ENCODE measurements at places on chromosomes 12 and 14. TPM values are rescaled to one million over a fixed set of nuclear protein-coding genes. Genes with fewer than 3 reads are reported as not detected.

RD3L gene
- polyA plus RNA-seq: not detected

PPP4R4 gene
- polyA plus RNA-seq: not detected

KRT7 gene
- not detected for polyA plus RNA-seq

ZFP36L1 gene
- polyA plus RNA-seq: 185 TPM

DNA sequence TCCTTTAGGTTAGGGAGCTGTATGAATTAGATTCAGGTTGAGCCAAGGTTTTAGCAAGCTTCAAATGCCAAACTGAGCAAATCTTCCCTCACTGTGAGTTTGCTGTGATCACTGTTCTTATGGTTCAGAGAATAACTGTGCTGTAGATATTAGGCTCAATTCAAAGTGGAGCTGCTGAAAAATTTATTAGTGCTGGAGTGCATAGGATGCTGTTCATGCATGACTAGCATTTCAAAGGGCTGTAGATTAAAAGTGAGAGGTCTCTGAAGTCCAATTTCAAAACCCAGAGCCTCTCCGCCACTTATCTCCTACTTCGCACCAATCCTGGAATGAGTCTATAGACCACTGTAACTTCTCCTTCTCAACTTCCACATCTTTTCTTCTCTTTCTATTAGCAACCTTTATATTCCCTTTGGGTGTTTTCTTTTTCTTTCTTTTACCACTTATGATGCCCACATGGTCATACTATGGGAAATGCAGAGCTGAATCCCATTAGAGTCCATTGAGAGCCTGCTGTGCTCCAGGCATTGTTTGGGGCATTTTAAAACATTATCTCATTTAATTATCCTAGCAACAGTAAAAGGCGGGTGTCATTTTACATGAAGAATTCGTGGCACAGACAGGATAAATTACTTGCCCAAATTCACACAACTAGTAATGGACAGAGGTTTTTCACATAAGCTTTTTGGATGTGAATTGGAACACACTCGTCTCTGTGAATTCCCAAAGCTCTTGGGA is 77.5 kb upstream of the EEA1 start:
- no peaks in the 10 kb centered on the region for H3K4me1 ChIP-seq
- no peaks in the 10 kb centered on the region for H3K36me3 ChIP-seq
- H3K27ac ChIP-seq: no peak overlapping the region
- H3K4me3 ChIP-seq: no peak overlapping the region
- no peak for DNase-seq

DNA sequence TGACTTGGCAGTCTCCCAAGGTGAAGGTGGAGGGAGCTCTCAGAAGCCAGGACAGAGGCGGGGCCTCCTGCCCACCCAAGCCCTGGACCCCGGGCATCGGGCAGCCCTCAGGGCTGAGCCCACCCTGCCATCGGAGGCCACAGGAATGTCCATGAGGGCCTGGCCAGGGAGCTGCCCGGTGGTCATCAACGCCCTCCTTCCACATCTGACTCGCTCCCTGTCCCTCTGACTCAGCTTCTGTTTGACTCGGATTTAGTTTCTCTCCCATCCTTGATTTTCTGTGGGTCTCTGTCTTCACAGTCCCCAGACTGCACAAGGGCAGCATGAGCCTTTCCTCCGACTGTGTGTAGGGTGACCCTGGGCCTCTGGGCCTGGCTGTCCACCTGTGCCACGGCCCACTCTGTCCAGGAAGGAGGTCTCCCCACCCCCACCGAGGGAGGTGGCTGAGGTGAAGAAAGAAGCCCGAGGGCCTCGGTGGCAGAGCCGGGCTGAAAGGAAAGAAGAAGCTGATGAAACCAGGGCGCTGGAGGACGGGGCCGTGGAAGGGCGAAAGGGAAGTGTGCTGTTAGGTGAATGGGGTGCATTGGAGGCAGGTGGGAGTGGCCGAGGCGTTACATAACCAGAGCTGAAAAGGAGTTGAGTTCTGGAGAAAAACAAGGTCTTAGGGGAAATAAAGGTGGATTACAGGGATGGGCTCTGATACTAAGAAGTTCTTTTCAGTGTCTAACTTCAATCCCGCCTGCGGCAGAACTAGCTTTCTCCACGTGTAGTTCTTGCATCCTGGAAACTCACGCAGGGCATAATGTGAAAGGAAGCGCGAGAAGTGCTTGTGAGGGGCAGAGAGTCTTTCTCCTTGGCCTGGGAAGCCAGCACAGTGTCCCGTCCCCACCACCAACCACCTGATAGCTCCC is 16.7 kb upstream of the TMEM106C start:
- peaks cover 5% of the 10 kb centered on the region for H3K27me3 ChIP-seq
- peaks cover 14% of the 10 kb centered on the region for H3K4me1 ChIP-seq
- peak; percentile 41 for DNase-seq
- no peaks in the 10 kb centered on the region for H3K36me3 ChIP-seq
- H3K4me3 ChIP-seq: no peak overlapping the region
- H3K27ac ChIP-seq: peak overlapping the region; percentile 13

DNA sequence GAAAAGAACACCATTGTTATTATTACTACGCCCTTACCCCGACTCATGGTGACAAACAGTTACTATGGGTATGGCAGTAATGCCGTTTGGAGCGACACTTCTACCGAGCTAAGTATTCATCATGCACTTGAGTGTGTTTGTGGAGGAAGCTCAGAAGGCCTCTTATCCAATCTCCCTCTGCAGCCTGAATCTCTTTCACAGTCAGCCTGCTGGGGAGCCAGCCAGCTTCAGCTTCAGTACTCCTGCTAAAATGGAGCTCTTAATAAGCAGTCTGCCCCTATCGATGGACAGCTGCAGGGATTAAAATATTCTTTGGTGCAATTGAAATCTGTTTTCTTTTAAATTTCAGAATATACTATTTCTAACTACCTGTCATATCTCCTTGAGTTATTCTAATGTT is 24.7 kb upstream of the ATP5MC2 start:
- no peaks in the 10 kb centered on the region for H3K36me3 ChIP-seq
- H3K4me3 ChIP-seq: no peak overlapping the region
- H3K4me1 ChIP-seq: peaks cover 14% of the 10 kb centered on the region
- H3K27me3 ChIP-seq: peaks cover 81% of the 10 kb centered on the region
- DNase-seq: no peak

- peaks cover 2% of the 10 kb centered on the region for H3K27me3 ChIP-seq
- H3K4me1 ChIP-seq: no peaks in the 10 kb centered on the region
- no peak overlapping the region for H3K4me3 ChIP-seq
- H3K36me3 ChIP-seq: no peaks in the 10 kb centered on the region
- no peak overlapping the region for H3K27ac ChIP-seq
Measured at GRCh38 chr12:510071-510825, 50.5 kb downstream of the B4GALNT3 start.

DNA sequence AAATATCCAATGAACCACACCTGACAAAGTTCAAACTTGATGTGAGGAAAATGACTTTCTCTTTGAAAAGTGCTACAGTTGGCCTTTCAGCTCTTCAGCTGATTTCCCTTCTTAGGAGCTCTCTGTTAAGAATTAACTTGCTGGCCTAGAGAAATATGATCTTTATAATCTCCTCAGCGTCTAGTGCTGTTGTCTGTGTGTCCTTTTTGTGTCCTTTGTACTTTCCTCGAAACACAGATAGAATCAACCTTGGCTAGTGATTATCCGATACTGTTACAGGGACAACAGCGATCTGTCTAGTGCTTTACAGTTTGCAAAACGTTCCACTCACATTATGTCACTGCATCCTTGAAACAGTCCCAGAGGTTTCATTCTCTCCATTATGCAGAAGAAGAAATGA is 162.8 kb upstream of the RMST start:
- H3K36me3 ChIP-seq: no peaks in the 10 kb centered on the region
- no peaks in the 10 kb centered on the region for H3K4me1 ChIP-seq
- no peaks in the 10 kb centered on the region for H3K27me3 ChIP-seq
- H3K27ac ChIP-seq: no peak overlapping the region
- no peak overlapping the region for H3K4me3 ChIP-seq

DNA sequence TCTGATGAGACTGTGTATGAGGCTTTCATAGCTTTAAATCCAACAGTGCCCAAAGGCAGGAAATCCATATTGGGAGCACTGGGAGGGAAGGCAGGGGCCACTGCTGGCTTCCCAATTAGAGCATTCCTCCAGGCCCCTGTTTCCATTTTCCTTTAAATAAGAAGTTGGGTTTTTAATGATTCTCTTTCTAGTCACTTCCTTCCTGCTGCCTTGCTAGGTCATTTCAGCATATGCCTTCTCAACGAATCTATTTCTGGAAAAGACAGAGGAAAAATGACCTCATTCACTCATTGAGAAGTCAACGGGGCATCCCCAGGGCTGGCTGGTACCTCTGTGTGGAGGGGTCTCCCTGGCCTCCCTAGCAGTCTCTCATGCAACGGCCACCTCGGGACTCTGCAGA is 43.5 kb downstream of the IGF1 start:
- H3K4me3 ChIP-seq: no peak overlapping the region
- no peaks in the 10 kb centered on the region for H3K36me3 ChIP-seq
- no peaks in the 10 kb centered on the region for H3K27me3 ChIP-seq
- no peak for DNase-seq

DNA sequence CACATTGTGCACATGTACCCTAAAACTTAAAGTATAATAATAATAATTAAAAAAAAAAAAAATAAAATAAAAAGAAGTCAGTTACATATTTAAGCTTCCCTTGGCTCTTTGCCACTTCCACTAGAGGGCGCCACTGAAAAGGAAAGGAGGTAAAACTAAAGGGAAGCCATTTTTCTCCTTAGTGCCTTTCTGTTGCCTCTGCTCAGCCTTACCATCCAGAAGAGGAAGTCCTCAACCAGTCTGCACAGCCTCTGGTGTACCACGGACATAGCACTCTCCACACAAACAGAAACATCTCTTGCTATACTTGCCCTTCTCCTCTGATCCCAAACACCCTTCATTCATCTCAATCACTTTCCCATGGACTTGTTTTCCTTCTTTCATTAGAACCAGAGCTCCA is 169.0 kb upstream of the EEA1 start:
- no peaks in the 10 kb centered on the region for H3K36me3 ChIP-seq
- DNase-seq: peak; percentile 91
- peaks cover 6% of the 10 kb centered on the region for H3K4me1 ChIP-seq
- peak overlapping the region; percentile 50 for H3K27ac ChIP-seq

GRCh38 chr14:102279688-102280348 is 25.1 kb downstream of the MOK start:
- no peak overlapping the region for H3K27ac ChIP-seq
- no peak for DNase-seq
- H3K27me3 ChIP-seq: no peaks in the 10 kb centered on the region
- no peaks in the 10 kb centered on the region for H3K36me3 ChIP-seq
- H3K4me3 ChIP-seq: no peak overlapping the region
- no peaks in the 10 kb centered on the region for H3K4me1 ChIP-seq

DNA sequence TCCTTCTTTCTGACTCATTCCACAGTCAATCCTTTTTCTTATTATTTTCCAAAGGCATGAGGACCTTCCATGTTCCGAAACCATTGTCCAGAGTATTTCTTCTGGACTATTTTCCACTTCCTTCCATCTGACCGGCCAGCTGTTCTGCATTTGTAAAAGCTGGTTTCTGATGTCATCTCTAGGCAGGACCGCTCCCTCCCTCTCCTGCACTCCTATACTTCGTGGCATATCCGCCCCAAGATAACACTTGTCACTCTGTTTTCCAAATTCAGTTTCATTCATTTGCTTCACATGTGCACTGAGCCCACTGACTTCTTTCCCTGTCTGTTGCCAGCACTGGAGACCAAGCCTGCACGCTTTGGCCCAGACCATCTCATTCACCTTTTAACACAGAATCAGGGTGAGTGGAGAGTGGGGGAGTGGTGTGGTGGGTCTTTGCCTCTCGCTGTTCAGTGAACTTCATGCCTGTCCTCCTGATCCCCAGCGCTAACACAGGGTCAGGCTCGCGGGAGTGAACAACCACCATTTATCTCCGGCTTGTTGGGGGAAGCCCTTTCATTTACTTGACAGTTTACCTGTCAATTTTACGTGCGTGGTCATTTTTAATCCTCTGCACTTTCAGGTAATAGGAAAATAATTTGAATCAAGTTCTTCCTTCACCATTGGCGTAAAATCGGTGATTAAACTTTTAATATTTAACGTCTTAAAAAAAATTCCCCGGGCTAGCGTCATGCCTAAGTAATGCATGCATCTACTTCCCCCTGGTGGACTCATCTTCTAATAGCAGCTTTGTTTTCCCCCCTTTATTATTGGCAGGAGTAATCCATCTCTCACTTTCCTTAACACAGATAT is 52.5 kb downstream of the C12orf75 start:
- H3K4me1 ChIP-seq: peaks cover 2% of the 10 kb centered on the region
- no peaks in the 10 kb centered on the region for H3K27me3 ChIP-seq
- DNase-seq: peak; percentile 7
- no peak overlapping the region for H3K4me3 ChIP-seq
- no peaks in the 10 kb centered on the region for H3K36me3 ChIP-seq

DNA sequence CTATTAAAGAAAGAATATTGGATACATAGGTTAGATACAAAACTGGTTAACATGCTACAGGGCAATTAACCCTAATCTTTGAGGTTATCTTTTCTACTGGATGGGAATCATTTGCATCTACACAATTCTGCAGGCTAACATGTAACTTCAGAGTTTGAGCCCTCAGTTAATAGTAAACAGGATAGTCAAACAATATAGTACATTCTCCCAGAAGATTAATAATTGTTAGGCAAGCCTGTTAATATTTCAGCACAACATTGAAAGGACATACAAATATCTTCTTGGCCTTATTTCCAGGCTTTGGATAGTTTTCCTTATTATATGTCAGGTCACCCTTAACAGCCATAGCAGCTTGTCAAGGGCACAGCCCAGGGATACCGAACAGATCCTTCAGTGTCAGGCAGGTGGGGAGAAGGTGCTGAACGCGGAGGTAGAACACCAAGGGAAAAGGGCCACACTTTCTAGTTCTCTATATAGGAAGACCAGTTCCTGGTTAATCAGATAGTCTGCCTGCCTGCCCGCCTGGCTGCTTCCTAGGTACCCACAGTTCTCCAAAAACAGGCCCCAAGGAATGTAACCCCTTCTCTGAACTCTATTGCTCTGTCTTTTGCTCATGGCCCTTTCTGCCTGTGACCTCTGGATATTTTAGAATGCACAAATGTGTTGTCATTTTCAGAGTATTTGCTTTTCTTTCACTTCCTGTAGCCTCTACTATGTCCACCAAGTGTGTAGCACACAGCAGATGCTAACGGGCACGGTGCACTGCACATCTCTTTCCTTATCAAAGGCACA is 256.0 kb downstream of the PCNX1 start:
- H3K4me3 ChIP-seq: no peak overlapping the region
- no peaks in the 10 kb centered on the region for H3K36me3 ChIP-seq
- no peaks in the 10 kb centered on the region for H3K27me3 ChIP-seq
- no peak for DNase-seq
- no peak overlapping the region for H3K27ac ChIP-seq
- H3K4me1 ChIP-seq: peaks cover 21% of the 10 kb centered on the region

- peaks cover 9% of the 10 kb centered on the region for H3K4me1 ChIP-seq
- no peak overlapping the region for H3K4me3 ChIP-seq
- no peak for DNase-seq
Measured at GRCh38 chr12:25254271-25254880, 3.6 kb upstream of the KRAS start.

GRCh38 chr14:81301371-81301770 is 80.6 kb upstream of the GTF2A1 start:
- H3K27ac ChIP-seq: no peak overlapping the region
- peak; percentile 9 for DNase-seq
- no peaks in the 10 kb centered on the region for H3K27me3 ChIP-seq
- H3K4me3 ChIP-seq: no peak overlapping the region

Measured in CD14-positive monocyte (primary cell).